8988T (cell line): ENCODE measurements at places on chromosomes 7 and 10.

GRCh38 chr10:121437596-121437995 is 160.6 kb downstream of the FGFR2 start:
- no peak for DNase-seq

DNA sequence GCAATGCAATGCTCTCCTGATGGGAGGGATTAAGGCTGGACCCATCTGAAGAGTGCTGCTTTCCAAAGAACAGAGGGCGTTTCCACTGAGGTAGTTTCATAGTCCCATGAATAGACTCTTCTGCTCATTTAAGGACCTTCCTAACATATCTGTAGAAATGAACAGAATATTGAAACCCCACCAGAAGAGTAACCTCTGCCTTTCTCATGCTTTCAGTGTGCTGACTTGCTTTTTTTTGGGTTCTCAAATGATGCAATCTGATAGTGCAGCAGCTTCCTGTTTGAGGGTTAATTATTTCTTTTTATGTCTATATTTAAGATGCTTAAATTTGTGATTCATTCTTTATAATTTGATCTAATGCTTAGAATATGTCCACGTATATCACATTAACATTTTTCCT is 82.2 kb downstream of the GATA3 start:
- DNase-seq, result no peak

DNA sequence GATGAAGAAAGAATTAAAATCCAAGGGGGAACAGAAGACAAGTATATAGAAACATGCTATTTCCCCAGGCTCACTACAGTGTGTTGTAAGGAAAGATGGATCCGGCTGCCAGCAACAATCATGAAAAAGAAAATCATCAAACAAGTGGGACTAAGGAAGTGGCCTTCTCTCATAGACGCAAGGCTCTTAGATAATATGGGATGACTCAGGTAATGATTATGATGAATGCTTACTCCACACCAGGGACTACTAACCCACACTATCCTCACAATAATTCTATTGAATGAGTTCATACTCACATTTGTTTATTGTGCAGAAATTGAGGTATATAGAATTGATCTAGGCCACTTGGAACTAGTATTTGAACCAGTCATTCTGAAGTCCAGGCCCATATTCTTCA is 111.2 kb upstream of the BET1 start:
- no peak for DNase-seq

GRCh38 chr10:55979203-55979602 is 381.9 kb downstream of the ZWINT start:
- DNase-seq, result no peak

- no peak for DNase-seq
Observed at GRCh38 chr10:129199826-129200225, 267.2 kb upstream of the MGMT start.

DNA sequence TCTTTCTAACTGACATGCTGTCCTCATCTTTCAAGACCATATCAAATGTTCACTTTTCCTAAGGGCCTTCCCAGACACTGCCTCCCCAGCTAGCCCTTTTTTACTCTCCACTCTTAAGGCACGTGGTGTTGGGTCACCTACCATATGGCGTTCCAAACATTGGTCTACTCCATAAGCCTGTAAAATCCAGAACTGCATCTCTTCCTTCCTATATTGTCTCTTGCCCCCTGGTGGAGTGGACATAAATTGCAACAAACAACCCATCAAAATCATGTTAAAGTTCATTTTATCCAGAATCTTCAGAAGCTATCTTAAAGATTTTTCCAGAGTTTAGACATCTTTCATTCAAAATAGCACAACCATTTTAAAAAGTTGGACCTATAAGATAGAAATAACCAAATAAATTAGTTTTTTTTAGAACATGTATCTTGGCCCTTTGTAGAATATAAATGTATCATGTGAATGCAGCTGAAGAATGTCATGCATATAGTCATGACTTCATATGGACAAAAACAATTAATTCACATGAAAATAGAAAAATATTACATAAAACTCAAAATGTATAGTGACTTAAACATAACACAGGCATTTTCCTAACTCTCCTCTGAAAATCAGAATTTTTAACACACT is 180.6 kb upstream of the CHRM2 start:
- no peak for DNase-seq

DNA sequence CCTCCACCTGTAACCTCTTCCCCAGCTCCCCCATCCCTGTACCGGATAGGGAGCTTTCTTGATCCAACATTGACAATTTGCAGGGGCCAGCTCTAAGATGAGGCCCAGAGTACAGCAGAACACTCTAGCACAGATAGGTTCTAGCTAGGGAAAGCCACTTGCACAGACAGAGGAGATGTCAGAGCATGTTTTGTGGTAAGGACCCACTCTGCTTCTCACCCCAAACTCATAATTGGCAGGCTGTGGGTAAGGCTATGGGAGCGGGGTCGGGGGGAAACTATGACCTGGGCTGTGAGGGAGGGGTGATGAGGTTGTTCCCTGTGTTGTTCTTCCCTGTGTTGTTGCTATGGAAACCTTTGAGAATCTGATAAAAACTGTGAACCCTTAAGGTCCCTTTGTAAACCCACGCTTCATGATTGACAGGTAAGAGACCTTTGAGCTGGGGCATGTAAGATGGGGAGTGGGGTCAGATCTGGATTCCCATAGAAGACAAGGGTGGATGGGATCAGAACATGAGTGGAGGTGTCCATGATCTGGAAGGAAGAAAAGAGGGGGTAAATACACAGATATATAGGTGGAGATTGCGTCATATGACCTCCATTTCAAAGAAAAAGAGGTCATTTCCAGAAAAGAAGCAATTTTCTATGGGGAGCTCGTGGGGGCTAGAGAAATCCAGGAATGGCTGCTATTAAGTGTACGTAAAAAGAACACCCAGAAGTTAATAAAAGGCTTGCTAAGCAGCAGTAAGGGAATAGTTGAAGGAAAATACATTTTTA is 4.0 kb downstream of the CALD1 start:
- DNase-seq, result no peak

DNA sequence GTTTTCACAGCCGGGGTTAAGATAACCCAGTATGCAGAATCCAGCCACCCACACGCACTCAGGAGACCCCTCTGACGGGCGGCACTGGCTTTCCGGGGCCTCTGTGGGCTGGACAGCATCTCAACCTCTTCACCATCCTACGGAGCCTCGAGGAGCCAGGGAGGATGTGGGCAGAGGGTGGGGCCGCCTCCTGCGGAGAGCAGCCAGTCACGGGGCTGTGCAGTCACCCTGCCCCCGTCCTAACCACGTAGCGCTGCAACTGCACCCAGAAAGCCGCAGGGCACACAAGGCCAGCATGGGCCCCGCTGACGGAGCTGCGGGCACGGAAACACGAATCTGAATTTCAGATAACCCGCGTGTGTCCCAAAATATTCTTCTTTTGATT is 270.3 kb downstream of the ELFN1 start:
- DNase-seq, result peak; percentile 95

DNA sequence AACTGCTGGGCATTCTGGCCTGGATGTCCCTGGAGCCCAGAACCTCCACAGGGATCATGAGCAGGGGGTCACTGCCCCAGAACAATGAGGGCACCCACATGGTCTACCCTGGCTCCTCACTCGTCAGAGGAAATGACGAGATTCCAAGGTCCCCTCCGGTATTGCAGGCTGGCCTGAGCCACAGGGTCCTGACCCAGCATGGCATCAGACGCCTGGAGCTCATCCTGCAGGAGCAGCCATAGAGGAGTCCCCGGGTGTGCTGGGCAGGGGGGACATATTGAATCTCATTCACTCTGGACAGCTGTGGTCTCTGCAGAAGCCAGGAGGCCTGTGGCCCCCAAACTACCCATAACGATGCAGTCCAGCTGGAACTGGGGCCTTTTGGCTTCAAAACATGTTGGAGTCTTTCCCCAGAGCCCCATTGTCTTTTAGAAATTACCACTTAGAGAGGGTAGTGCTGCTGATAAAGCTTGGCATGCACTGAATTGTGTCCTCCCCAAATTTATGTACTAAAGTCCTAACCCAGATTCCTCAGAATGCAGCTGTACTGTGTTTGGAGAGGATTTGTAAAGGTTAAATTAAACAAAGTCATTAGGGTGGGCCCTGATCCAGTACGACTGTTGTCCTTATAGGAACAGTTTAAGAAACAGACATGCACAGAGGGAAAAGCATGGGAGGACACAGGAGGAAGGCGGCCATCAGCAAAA is 27.7 kb downstream of the ANXA8 start:
- no peak for DNase-seq

DNA sequence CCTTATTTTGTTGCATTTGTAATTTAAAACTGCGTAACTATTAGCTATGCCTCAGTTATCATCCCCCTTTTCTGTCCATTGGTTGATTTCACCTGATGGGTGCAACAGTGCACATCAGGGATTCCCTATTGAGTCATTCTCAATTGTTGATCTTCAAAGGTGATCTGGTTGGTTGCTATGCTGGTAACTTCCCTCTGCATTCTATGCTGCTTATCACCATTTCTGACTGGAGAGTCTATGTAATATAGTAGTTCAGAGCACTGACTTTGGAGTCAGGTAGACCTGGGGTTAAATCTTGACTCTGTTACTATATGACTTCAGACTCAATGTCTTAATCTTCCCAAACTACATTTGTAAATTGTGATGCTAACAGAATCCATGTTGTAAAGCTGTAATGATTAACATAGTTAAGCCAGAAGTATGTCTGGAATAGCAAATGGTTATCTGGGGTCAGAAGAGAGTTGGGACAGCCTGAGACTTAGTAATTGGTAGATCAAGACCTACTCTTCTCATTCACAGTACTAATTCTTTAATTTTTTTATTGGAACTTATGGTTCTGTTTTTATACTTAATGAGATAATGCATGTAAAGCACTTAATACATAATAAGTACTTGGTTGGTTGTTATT is 38.1 kb downstream of the EXOC6 start:
- no peak for DNase-seq

- no peak for DNase-seq
Observed at GRCh38 chr7:98171449-98171848, 39.8 kb upstream of the BHLHA15 start.

DNA sequence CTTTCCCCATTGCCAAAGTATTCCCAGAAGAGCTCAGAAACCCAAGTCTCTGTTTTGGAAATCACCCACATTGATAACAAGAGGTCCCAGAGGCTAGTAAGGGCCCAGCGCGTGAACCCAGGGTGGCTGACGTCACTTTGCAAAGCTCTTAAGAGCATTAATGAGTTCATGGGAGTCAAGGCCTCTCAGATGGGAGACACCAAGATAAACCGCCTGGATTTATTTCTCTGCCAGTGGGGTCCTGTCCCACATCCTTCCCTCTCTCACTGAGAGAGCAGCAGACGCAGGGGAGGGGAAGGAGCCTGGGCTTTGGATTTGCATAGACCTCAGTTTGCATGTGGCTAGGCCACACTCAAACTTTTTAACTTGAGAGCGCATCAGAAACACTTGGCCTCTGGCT is 184.8 kb upstream of the PDE1C start:
- no peak for DNase-seq

- no peak for DNase-seq
Observed at GRCh38 chr7:69640925-69641594, 42.8 kb downstream of the AUTS2 start.

GRCh38 chr7:14197280-14197679 is 207.8 kb upstream of the ETV1 start:
- DNase-seq, result no peak
